ENCODE measurements at places on chromosomes 4 and X. TPM values are rescaled to one million over a fixed set of nuclear protein-coding genes. Genes with fewer than 3 reads are reported as not detected.

Gene LANCL3
- 0.75 TPM for total RNA-seq

Gene ANK2
- 13.2 TPM for total RNA-seq

Gene PDCL2
- total RNA-seq = 3.0 TPM

Gene ZNF595
- total RNA-seq = 46.1 TPM

Gene HSD17B13
- total RNA-seq = 0.72 TPM

Gene FGD1
- total RNA-seq = 2.9 TPM

Gene NEUROG2
- 0.26 TPM for total RNA-seq

Gene PFKFB1
- 0.19 TPM for total RNA-seq

Gene RAPGEF2
- total RNA-seq = 31.4 TPM

Gene GCNA
- total RNA-seq = 0.83 TPM

Gene FGFBP1
- 4.8 TPM for total RNA-seq

Gene IL21
- total RNA-seq = not detected

Gene SATL1
- not detected for total RNA-seq

Gene INTU
- total RNA-seq = 1.9 TPM

Gene S100G
- not detected for total RNA-seq

Gene GABRA4
- total RNA-seq = not detected

Gene DMRTC1
- not detected for total RNA-seq

Gene PCSK1N
- 2.3 TPM for total RNA-seq

Gene ATP2B3
- 0.08 TPM for total RNA-seq

Gene PNMA3
- total RNA-seq = 0.08 TPM

Gene TLR6
- total RNA-seq = 3.0 TPM

Gene GLRA3
- total RNA-seq = not detected

Gene TRIM61
- not detected for total RNA-seq

Gene PLCXD1
- total RNA-seq = 22.3 TPM

Gene LONRF3
- 10.3 TPM for total RNA-seq

Gene FHDC1
- total RNA-seq = 0.87 TPM

Gene MAP7D2
- total RNA-seq = 0.03 TPM

Gene FGFR3
- total RNA-seq = 3.1 TPM

Gene PRDM8
- 0.72 TPM for total RNA-seq

Gene HERC5
- 1.4 TPM for total RNA-seq

Gene MAMLD1
- total RNA-seq = 0.40 TPM

Gene LINC00632
- total RNA-seq = 5.1 TPM

Gene BTC
- 0.37 TPM for total RNA-seq

Gene GC
- not detected for total RNA-seq

Gene DNAAF6
- total RNA-seq = not detected

Gene OR13H1
- not detected for total RNA-seq

Gene PGAM4
- total RNA-seq = not detected

Gene ESX1
- not detected for total RNA-seq

Gene NRK
- total RNA-seq = not detected

Gene GYPB
- not detected for total RNA-seq

Gene NELFA
- 38.8 TPM for total RNA-seq

Gene BCOR
- total RNA-seq = 37.0 TPM

Gene ABCG2
- 2.5 TPM for total RNA-seq

Gene RTL5
- total RNA-seq = 0.27 TPM

Gene CBR4
- total RNA-seq = 13.1 TPM

All from A375 (cell line).